ENCODE measurements at places on chromosomes 5 and 9.

- DNase-seq = no peak
Observed at GRCh38 chr5:55900776-55901175, 49.6 kb downstream of the IL31RA start.

GRCh38 chr5:150358261-150359095, 981 bp downstream of the TCOF1 start:
- no peak for DNase-seq

GRCh38 chr9:110244616-110245015, 11.7 kb downstream of the TXN start:
- DNase-seq = no peak

- DNase-seq = peak; percentile 86
Observed at GRCh38 chr5:65121880-65122436, 353.2 kb downstream of the CWC27 start.

GRCh38 chr9:100317706-100318105, 35.0 kb downstream of the TEX10 start:
- DNase-seq = peak; percentile 63

GRCh38 chr9:104921067-104921741, 6.8 kb downstream of the ABCA1 start:
- DNase-seq = no peak

DNA sequence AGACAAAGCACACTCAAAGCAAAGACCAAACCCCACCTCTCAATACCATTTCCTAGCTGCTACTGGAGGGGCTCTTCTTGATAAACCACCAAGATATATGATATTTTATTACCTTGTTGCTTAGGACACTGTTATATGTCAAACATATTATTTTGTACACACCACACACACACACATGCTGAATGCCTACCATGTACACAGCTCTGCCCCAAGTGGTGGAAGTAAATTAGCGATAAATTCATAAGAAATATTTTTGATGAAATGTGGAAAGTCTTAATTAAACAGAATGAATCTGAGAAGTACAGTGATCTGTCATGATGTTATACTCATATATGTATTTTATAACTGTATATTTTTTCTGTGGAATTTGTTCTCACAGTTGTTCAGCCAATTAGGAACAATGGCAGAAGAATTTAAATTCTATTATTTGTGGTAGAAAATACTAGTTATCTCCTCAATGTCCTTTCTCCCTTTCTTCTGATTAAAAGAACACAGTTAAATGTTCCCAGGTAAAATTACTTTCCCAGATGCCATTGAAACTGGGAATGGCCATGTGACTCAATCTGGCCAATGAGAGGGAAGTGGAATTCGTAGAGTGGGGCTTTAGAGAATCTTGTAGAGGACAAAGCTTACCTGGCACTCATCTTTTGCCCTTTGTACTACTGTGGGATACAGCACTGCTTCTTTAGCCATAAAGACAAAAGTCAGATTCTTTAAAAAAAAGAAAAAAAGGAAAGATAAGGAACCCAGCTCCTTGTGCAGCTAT, 156.5 kb downstream of the SNCAIP start:
- DNase-seq = no peak

- no peak for DNase-seq
Observed at GRCh38 chr5:96088706-96089498, 127.3 kb upstream of the ELL2 start.
